ENCODE measurements at places on chromosomes 6 and 20. TPM values are rescaled to one million over a fixed set of nuclear protein-coding genes. Genes with fewer than 3 reads are reported as not detected.

GRCh38 chr6:41604006-41604405 lies 34.3 kb upstream of the MDFI start:
- no peak for DNase-seq

GRCh38 chr6:157763904-157764177 lies 59.2 kb upstream of the SNX9 start:
- DNase-seq, result no peak

The CTSZ gene
- polyA plus RNA-seq, result 120 TPM

DNA sequence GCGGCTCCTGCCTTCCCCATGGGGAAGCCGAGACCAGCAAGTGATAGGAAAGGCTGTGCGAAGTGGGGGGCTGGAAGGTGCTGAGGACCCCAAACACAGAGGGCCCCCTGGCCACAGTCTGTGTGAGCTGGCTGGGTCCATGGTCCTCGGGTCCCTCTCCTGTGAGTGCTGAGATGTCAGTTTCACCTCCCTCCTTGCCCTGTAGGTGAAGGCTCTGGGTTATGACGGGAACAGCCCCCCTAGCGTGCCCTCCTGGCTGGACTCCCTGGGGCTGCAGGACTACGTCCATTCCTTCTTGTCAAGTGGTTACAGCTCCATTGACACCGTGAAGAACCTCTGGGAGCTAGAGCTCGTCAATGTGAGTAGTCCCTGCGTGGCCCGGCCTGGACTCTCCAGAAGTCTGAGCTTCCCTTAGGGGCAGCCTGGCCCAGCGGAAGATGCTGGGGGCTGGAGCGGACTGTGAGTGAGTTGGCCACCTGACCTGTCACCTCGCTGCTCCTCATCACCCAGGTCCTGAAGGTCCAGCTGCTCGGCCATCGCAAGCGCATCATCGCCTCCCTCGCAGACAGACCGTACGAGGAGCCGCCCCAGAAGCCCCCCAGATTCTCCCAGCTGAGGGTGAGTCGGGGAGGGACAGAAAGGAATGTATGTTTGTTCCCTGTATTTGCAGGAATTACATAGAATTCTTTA lies 61.7 kb downstream of the TCP11 start:
- no peak for DNase-seq

DNA sequence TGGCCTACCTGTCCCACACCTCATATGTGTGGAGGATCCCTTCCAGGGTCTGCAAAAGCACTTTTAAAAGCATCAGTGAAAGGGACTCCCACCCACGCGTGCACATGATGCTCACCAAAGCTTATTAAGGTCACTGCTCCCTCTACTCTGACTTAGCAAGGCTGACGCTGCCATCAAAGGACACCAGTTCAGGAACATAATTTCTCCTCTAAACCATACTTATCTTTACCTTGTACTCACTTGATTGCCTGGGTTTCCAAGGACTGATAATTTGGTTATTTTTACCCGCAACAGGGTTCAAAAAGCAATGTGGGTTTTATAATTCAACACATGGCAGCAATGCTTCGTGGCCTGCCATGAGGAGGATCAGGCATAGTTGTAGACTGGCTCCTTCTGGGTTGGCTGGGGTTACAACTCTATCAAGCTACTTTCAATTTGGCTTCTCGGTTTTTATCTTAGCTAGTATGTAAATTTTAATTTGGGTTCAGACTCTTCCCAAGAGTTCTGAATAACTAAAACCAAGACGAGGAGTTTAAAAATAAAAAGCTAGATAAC lies 52.2 kb upstream of the EMILIN3 start:
- no peak for DNase-seq

The KCNB1 gene
- 1.5 TPM for polyA plus RNA-seq

DNA sequence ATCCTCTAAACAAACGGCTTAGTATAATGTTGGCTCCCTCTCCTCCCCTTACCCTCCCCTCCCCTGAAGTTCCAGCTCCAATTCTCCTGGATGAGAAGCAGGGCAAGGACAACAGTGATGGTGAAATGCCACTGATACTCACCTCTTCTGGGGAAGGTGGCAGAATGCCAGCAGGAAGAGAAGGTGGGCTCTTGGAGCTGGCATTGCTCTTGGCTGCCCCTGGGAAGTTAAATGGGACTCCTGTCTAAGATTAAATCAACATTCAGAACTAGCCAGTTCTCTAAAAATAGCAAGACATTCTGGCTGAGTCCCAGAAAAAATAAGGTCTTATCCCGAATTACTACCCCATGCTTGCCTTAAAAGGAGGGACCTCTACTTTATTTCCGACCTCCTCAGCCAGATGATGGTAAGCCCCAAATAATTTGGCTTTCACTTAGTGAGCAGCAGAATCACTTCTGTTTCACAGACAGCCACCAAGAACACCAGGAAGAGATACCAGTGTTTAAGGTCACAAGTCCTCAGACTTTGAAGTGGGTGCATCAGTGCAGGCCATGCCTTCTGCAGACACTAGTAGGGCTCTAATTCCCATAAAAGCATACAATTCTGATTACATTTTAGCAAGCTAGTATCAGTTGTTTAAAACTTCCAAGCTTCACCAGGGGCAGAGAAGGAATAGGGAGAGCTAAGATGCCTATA lies 46.0 kb upstream of the IL17A start:
- no peak for DNase-seq

- no peak for DNase-seq
These were observed 172.3 kb downstream of the PTPRT start for GRCh38 chr20:43017241-43018030.

DNA sequence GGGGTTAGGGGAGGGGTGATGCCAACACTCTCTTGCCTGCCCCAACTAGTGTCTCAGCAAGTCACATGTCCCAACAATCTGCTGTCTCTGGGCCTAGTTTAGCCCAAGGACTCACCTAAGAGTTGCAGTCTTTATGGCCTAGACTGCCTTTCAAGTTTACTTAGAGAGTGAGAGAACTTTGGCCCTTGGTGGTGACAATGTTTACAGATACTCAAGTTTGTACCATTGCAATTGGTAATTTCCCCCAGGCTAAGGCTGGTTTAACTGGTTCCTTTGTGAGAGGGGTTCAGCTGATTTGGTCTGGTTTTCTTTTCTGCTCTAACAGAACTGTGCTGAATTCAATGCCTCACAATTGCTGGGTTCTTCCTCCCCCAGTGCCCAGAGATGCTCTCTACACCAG lies 1279.9 kb upstream of the EYS start:
- no peak for DNase-seq

DNA sequence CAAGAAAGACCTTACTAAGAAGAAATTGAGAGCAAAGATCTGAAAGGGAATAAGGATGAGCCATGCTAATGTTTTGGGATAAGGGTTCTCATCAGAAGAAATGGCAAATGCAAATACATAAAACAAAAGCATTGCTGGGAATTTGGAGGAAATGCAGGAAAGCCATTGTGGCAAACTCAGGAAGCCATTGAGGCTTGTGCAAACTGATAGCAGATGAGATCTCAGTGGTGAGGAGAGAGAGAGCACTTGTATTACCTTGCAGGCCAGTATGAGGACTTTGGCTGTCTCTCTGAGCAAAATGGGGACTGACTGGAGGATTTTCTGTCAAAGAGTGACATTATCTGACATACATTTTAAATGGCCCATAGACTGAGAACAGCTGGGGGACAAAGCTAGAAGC lies 103.0 kb downstream of the ADGRB3 start:
- DNase-seq, result no peak

The MAP7 gene
- 61.4 TPM for polyA plus RNA-seq

GRCh38 chr20:41126719-41127118 lies 10.6 kb upstream of the PLCG1 start:
- no peak for DNase-seq

DNA sequence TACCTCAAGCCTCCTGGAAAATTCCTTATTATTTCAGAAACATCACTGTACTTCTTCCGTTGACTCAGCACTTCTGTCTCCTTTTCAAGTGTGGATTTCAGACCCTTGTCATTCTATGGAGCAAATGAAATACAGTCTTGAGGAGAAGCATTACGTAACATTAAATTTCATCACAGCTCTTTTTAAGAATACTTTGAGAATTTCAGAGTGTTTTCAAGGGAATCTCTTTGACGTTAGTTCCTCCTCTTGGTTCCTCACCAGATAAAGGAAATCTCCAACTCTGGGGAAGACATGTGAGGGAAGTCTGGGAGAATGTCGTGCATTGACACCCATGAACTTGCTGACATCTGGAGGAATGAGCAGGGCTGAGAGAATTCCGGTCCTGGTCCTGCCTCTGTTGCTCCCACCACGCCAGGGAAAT lies 32.3 kb downstream of the UST start:
- DNase-seq, result no peak

The HLA-DRA gene
- 626 TPM for polyA plus RNA-seq

The BMP6 gene
- 6.2 TPM for polyA plus RNA-seq

DNA sequence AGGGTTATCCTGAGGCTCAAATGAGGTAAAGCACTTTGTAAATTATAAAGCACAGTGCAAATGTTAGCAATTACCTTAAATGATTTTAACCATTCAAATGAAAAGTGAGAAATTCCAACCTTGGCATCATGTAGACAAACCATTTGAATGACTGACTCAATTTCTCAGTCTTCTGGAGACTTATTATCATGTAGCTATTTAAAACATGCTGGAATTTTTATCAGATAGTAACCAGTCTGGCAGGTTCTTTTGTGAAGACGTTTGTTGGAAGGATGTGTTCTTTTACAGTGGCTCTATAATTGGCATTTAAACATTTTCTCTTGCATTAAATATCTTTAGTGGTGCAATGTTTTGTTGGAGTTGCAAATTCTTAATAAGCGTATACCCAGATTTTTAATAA lies 386.6 kb downstream of the NKAIN2 start:
- DNase-seq, result no peak

The BIRC7 gene
- polyA plus RNA-seq, result 0.33 TPM

DNA sequence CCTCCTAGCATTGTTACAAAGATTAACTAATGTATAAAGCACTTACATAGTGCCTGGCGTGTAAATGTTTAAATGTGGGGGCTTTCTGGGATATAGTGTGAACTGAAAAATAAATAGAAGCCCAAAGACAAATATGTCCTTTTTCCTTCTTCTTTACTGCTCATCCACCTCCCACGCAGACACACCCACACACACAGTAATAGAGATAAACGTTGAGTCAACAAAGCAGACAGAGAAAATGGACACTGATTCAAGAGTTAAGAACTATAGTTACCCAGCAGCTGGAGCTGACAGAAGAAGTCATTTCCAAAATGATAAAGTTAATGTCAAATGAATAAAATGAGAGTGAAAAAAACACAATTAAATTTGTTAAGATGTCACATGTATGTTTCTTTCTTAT lies 68.3 kb downstream of the FHL5 start:
- DNase-seq, result peak; percentile 61

The KIAA1755 gene
- polyA plus RNA-seq, result 5.2 TPM

- peak; percentile 32 for DNase-seq
These were observed at the start of gene NKX2-4 for GRCh38 chr20:21397341-21398108. TSS of gene NKX2-4 (minus strand) at chr20:21397526. CDS start at chr20:21397399, 127 bp downstream.
